ENCODE measurements at places on chromosomes 2 and 18.

GRCh38 chr18:42392926-42393325, 437.9 kb downstream of the PIK3C3 start:
- DNase-seq: no peak
- H3K27ac ChIP-seq: no peak overlapping the region
- H3K27me3 ChIP-seq: no peaks in the 10 kb centered on the region

DNA sequence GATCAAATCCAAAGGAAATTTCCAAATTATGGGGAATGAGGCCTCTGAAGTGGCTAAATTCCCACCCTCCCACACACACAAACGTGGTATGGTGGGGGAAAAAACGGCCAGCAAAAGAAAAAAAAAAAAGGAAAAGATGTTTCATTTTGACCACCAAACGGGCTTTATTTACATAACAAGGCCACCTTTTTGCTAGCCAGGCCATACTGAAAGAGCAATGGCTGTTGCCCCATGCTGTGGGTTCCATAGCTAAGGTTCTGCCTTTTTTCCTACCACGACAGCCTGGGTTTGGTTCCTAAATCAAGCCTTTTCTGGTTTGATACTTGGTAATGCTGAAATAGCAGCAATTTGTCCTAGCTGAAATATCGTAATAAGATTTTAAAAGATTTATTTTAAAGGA, 14.0 kb upstream of the IL1B start:
- H3K4me3 ChIP-seq: no peak overlapping the region
- H3K27me3 ChIP-seq: no peaks in the 10 kb centered on the region
- no peak overlapping the region for H3K27ac ChIP-seq
- DNase-seq: no peak

- no peaks in the 10 kb centered on the region for H3K36me3 ChIP-seq
- no peaks in the 10 kb centered on the region for H3K27me3 ChIP-seq
- no peak overlapping the region for H3K27ac ChIP-seq
Measured at GRCh38 chr2:21332993-21333625, 209.3 kb downstream of the TDRD15 start.

DNA sequence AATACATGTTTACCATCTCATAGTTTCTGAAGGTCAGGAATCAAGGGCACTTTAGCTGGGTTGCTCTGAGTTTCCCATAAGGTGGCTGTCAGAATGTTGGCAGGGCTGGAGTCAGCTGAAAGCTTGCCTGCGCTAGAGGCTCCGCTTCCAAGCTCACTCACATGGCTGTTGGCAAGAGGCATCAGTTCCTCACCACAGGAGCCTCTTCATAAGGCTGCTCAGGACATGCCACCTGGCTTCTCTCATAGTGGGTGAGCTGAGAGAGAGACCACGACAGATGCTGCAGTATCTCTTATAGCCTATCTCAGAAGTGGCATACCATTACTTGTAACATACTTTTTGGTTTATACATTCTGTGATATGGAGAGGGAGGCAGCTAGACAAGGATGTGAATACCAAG, 7.2 kb downstream of the HADHB start:
- peak overlapping the region; percentile 61 for H3K27ac ChIP-seq
- H3K4me1 ChIP-seq: peaks cover 3% of the 10 kb centered on the region
- peaks cover 3% of the 10 kb centered on the region for H3K36me3 ChIP-seq
- H3K4me3 ChIP-seq: no peak overlapping the region
- H3K27me3 ChIP-seq: no peaks in the 10 kb centered on the region

DNA sequence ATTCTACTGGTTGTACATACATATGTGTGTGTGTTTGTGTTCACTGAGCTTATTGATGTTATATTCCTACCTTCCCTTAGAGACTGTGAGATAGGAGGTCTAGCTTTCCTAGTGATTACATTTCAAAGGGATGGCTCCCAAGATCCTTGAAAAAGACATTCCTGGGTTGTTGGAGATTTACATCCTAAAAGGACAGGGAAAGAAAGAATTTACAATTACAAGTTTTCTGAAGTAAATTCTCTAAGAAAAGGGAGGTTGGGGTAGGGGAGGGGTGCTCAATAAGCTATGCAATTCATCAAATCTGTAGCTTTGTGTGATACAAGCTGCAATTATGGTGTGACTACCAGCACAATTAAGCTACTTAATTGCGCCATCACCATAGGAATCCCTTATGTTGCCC, 284.3 kb downstream of the NUP35 start:
- no peak for DNase-seq
- no peaks in the 10 kb centered on the region for H3K27me3 ChIP-seq
- H3K36me3 ChIP-seq: no peaks in the 10 kb centered on the region
- H3K4me3 ChIP-seq: no peak overlapping the region

GRCh38 chr2:98569197-98569793, 39.0 kb downstream of the COA5 start:
- H3K4me1 ChIP-seq: peaks cover 4% of the 10 kb centered on the region
- no peak overlapping the region for H3K4me3 ChIP-seq
- H3K27ac ChIP-seq: no peak overlapping the region
- peak; percentile 39 for DNase-seq
- H3K36me3 ChIP-seq: peaks cover 94% of the 10 kb centered on the region

All from heart left ventricle (tissue), 16 donors.